ENCODE measurements at places on chromosomes 12 and 14. TPM values are rescaled to one million over a fixed set of nuclear protein-coding genes. Genes with fewer than 3 reads are reported as not detected.

Gene TPCN1
- total RNA-seq: 11.0 TPM

Gene RTN1
- 2.6 TPM for total RNA-seq

Gene FAM234B
- total RNA-seq: 3.7 TPM

Gene RERG
- total RNA-seq: 4.7 TPM

Gene RTRAF
- 60.5 TPM for total RNA-seq

Gene ATN1
- 7.3 TPM for total RNA-seq

Gene TGM1
- 0.52 TPM for total RNA-seq

Gene KRT83
- not detected for total RNA-seq

Gene GPRC5D
- not detected for total RNA-seq

Gene NXPH4
- not detected for total RNA-seq

Gene KRT73
- total RNA-seq: under 0.01 TPM

Gene KCNA5
- total RNA-seq: 3.7 TPM

Gene OTX2
- total RNA-seq: not detected

Gene RNASE3
- total RNA-seq: not detected

Gene REP15
- 1.0 TPM for total RNA-seq

Gene SMOC1
- total RNA-seq: 3.1 TPM

Gene SDSL
- total RNA-seq: 0.52 TPM

Gene HOXC5
- total RNA-seq: 0.52 TPM

Gene FZD10
- 5.7 TPM for total RNA-seq

Gene FITM1
- total RNA-seq: 172 TPM

Gene PYM1
- 16.2 TPM for total RNA-seq

Gene ERO1A
- 10.4 TPM for total RNA-seq

Gene ASCL1
- total RNA-seq: not detected

Gene RAB15
- total RNA-seq: 8.4 TPM

Gene SYCP3
- not detected for total RNA-seq

Gene DDIT3
- 11.5 TPM for total RNA-seq

Gene IAPP
- total RNA-seq: not detected

Gene GPR137C
- 1.6 TPM for total RNA-seq

Gene KIF21A
- 6.3 TPM for total RNA-seq

Gene NPFF
- total RNA-seq: not detected

Gene GRIP1
- total RNA-seq: 3.1 TPM

Gene LDHB
- total RNA-seq: 498 TPM

Gene ANO2
- 4.7 TPM for total RNA-seq

Gene OR4E2
- total RNA-seq: not detected

Gene GNS
- 88.2 TPM for total RNA-seq

Gene LYZ
- total RNA-seq: 34.4 TPM

Gene CHGA
- total RNA-seq: 0.52 TPM

Gene FIGNL2
- 1.0 TPM for total RNA-seq

Gene GLTP
- total RNA-seq: 18.3 TPM

Gene ADAM21
- not detected for total RNA-seq

Gene TSPAN8
- 3.7 TPM for total RNA-seq

Gene OTOGL
- 0.52 TPM for total RNA-seq
